Bone marrow (tissue), 2 donors: ENCODE measurements at places on chromosomes 11 and 22.

DNA sequence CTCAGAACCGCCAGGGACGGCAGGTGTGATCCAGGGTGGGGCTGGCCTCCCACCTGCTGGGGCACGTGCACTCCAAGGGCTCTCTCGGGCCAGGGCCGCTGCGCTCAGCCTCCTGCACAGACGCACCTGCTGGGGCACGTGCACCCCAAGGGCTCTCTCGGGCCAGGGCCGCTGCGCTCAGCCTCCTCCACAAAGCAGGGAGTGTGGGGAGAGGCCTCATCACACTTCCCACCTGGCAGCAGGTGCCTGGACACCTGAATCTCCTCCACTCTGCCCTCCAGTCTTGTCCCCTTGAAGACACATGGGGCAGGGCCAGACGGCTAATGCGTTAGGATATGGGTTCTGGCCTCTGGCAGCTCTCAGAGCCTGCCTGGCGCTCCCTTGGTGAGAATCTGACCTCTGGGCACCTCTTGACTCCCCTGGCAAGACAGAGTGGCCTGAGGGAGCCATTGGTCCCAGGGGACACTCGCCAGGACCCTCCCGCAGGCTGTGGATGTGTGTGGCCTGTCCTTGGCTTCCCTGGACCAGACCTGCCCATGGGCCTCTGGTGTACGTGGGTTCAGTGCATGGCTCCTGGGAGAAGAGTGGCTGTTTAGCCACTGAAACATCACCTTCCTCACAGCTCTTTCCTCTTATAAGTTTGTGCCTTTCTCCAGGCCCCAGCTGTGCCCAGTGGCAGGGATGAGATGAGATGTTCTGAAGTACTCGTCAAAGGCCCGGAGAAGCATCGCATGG is 73.5 kb downstream of the BRD1 start:
- DNase-seq, result no peak

DNA sequence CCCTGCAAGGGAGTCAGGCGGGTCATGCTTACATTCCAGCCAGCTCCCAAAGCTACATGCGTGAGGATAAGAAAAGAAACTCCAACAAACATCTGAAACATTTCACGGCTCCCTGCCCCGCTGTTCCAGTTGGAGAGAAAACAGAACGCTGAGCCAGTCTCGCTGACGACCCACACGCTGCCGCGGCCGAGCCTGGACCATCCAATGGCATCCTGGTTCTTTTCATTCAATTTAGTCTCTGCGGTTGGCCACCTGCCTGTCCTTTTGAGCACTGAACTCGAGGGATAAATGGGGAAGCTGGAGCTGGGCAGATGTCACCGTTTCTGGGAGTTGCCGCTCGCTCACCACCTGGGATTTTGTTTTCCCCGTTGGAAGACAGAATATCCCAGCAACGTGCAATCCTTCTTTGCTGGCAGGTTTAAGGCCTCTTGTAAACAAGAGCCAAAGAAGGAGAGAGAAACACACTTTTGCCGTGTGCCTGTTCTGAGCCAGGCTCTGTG is 45.3 kb upstream of the SHISAL1 start:
- DNase-seq, result no peak

DNA sequence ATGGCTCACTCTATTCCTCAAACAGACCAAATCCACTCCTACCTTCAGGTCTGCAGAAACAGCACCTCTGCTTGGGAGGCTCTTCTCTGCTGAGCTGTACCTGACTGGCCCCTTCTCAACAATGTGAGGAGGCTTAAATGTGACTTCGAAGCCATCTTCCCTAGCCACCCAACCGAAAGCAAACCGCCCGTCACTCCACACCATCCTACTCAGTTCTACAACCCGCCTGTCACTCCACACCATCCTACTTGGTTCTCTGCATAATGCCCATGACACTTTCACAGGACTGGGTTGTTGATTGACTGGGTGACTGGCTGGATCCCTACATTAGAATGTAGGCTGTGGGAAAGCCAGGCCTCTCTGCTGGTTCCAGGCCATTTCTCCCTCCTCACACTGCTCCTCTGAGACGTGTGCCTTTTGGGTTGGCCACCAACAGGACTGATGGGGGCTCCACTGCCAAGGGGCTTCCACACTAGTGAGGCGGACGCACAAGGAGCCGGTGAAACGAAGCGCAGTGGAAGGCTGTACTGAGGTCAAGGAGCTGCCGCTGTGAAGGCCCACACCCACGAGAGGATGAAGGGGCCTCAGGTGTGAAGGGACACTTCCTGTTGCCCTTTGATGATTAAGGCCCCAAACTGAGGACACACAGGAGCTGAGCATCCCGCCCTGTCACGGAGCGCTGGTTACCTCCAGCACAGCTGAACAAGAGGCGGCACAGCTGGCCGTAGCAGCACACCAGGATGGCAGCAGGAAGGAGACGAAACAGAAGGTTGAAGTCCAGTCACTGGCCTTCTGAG is 47.5 kb upstream of the SPATA19 start:
- no peak for DNase-seq

- DNase-seq, result no peak
Measured at GRCh38 chr22:44955102-44955501, 54.7 kb downstream of the PHF21B start.

GRCh38 chr11:87359401-87359800 is 321.7 kb downstream of the TMEM135 start:
- DNase-seq, result no peak

- DNase-seq, result no peak
Measured at GRCh38 chr11:46898396-46899095, 19.8 kb downstream of the LRP4 start.

- no peak for DNase-seq
Measured at GRCh38 chr22:17613280-17613679, 15.3 kb downstream of the ATP6V1E1 start.

DNA sequence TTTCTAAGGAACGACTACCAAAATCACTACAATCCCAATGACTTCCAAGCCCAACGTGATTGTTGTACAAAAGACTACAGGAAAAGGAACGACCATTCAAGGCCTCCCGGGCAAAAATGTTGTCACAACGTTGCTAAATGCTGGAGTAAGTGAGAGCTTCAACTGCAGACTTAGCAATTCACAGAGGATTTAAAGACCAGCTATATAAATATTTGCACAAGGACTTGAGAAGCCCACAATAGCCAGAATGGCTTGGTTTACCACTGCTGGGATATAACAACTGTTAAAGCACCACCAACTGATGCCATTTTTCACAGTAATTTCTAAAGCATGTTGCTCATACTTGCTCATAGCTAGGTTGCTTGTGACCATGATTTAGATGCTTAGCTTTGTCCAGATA is 78.3 kb downstream of the EMSY start:
- no peak for DNase-seq

GRCh38 chr11:45698777-45699497 is 33.5 kb upstream of the CHST1 start:
- no peak for DNase-seq

DNA sequence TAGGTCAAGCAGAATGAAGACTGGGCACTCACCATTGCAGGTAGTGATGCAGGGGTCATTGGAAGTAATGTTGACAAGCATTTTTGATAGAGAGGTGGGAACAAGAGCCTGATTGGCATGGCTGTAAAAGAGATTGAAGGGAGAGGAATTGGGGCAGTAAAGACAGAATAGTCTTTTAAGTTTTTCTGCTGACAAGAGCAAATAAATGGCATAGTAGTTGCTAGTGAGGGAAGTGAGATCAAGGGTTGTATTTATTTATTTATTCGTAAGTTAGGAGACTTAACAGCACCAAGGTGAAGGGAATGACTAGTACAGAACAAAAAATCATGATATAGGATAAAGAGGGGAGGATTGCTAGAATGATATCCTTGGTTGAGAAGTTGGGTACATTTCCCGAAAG is 11.0 kb downstream of the SYT9 start:
- DNase-seq, result no peak

DNA sequence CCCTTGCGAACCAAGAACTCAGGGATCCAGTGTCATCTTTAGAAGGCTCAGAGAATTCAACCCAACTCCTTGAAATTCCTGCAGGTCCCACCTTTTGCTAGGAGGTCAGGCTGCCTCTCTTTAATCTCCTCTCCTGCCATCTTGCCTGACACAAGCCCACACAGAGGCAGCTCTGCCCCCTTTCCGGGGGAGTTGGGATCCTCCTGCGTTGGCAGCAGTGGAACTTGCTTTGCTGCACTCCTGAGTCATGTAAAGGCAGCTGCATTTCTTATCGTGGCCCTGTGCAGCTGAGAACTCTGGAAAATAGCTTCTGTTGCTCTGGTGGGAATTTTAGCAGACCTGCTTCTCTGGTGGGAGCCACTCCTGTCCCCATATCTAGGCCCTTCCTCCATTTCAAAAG is 142.3 kb upstream of the TBCEL start:
- DNase-seq, result no peak

DNA sequence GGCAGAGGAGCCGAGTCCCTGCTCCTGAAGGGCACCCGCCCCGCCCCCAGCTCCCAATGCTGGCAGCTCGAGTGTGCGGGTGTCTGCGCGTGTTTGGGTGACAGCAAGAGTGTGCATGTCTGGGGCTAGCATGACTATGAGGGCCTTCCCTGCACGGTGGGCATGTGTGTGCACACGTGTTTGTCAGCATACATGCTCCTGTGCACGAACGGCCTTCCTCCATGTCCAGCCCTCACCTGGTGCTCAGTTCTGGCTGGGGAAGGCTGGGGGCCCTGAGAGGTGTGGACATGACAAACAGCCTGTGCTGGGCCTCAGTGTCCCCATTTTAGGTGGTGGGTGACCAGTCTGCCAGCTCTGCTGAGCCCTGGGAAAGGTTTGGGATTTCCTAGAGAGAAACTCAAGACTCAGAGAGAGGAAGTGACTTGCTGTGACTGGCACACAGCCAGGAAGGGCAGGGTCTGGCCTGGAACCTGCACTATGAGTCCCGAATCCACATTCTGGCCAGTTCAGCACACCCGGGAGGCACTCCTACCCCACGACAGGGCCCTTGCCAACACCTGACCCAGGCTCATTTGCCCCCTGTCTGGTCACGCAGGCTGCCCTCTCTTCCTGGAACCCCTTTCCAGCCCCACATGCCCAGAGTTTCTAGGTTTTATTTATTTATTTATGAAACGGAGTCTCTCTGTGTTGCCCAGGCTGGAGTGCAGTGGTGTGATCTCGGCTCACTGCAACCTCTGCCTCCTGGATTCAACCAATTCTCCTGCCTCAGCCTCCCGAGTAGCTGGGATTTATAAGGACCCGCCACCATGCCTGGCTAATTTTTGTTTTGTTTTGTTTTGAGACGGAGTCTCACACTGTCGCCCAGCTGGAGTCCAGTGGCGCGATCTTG is 3.3 kb upstream of the SHISA8 start:
- DNase-seq, result peak; percentile 29

GRCh38 chr22:38861927-38862326 is 10.1 kb downstream of the CBX6 start:
- DNase-seq, result no peak

- no peak for DNase-seq
Measured at GRCh38 chr11:91804042-91804441, 420.6 kb upstream of the FAT3 start.

DNA sequence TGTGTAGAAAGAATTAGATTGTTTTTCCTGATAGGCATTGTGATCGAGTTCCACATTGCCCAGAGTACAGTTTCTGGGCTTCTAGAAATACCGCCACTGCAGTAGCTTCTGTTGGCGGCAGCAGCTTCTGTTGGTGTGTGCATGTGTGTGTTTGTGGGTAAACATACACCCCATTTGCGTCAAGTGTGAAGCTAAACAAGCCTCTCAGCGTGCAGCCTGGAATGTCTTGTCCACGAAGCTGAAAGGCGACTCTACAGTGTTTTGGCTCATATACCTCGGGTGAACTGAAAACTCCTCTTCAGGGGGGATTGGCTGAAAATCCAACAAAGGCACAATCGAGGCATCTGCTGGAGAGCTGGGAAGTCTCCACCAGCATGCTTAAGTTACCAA is 112.0 kb upstream of the E2F8 start:
- DNase-seq, result no peak

DNA sequence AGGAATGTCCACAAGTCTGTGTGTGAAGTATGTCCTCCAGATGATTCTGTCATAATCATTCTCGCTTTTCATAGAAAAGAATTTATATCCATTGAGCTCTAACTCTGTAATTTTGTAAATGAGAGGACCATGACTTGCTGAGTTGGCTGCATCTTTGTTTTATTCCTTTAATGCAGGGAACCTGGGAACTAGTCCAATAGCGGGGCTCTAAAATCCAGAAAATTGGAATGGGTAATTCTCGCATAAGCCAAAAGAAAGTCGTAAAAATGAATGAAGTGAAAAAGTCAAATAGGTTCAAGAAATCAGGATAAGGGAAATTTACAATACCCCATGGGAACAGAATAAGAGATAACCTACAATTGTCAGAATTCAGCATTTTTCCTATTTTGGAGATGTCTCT is 232.5 kb downstream of the RAB38 start:
- DNase-seq, result no peak

GRCh38 chr11:5618807-5619206 is 6.0 kb upstream of the TRIM34 start:
- DNase-seq, result no peak

- DNase-seq, result no peak
Measured at GRCh38 chr11:44575288-44575672, 9.8 kb downstream of the CD82 start.

DNA sequence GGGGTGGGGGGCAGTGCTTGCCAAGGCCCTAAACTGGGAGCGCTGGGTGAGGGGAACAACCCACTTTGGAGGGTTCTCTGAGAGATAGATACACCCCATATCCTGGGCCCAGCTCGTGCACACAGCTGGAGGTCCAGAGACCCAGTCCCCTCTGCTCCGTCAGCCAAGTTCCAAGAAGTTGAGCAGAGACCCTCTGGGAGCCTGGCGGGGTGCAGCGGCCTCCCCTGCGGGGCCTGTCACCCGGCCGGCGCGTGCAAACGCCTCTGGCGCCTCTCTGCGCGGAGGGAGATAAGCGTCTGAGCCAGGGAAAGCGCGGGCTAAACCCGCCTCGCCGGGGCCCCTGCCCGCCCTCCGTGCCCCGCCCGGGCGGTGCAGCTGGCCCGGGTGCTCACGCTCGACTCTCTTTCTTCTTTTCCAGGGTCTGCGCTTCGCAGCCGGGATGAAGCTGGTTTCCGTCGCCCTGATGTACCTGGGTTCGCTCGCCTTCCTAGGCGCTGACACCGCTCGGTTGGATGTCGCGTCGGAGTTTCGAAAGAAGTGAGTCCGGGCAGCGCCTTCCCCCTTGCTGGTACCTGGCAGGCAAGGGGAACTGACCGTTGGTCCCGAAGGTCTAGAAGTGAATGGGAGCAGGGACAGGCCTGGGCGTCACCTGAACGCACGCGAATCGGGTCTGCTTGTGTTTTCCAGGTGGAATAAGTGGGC is 540 bp downstream of the ADM start:
- no peak for DNase-seq

DNA sequence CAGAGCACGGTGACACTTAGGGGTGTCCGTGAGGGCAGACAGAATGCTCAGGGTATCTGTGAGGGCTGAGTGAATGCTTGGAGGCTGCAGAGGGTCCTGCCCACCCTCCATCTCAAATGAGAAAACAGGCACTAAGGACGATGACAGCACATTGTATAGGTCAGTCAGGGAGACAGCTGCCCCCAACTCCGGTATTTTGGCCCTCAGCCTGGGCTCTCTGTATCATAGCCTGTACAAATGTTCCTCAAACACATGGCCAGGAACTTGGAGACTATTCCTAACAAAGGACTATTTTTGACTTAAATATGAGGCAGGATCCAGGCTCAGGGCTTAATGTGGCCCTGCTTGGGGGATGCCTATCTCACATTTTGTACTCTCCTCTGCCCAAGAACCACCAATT is 145.4 kb downstream of the OPCML start:
- no peak for DNase-seq
